ENCODE measurements at places on chromosomes 7 and 10.

- DNase-seq = no peak
Measured at GRCh38 chr10:64286533-64286932, 765.3 kb downstream of the REEP3 start.

DNA sequence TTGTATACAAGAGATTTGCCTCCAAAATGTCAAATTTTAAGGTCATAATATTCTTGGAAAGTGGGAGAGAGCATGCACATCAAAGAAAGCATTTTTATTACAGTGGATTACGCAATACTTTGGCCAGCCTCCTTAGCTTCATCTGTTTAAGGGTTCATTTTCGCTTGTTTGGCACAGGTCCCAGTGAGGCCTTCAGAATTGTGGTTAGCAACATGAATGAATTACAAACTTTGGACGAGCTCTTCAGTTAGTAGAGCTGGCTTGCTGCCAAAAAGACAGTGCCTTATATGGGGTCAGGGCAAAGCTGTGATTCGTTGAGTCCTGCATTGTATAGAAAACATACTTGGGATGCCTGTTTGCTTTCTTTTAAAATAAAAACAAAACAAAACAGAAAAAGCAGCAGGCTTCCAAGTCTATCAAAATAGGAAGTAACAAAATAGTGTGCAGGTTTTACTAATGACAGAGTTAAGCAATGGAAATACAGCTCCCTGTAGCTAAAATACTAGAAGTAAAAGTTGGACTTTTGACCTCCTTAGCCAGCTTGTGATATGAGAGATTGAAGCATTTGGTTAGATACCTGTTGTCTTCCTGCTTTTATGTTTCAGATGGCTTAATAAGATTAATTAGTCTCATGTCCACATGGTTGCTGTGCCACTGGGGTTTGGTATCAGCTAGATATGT, 190.8 kb downstream of the MLLT10 start:
- DNase-seq = peak; percentile 92

GRCh38 chr10:22791665-22792064, 77.3 kb upstream of the PIP4K2A start:
- no peak for DNase-seq

DNA sequence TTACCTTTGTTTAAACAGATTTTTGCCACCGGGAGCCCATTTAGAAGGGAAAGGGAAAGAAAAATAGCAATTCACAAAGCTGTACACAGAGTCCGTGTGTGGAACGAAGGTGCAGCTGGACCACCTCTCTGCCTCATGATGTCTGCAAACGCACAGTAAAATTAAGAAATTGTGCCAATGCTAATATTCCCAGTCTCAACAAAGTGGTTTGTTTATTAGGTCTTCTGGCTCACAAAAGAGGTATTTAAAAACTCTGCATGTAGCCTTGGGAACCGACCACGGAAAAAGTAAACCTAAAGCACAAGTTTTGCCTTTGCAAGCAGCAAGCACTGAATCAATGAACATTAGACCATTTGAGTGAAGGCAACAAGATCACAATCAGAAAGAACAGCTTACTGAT, 57.7 kb downstream of the CREB3L2 start:
- DNase-seq = no peak

DNA sequence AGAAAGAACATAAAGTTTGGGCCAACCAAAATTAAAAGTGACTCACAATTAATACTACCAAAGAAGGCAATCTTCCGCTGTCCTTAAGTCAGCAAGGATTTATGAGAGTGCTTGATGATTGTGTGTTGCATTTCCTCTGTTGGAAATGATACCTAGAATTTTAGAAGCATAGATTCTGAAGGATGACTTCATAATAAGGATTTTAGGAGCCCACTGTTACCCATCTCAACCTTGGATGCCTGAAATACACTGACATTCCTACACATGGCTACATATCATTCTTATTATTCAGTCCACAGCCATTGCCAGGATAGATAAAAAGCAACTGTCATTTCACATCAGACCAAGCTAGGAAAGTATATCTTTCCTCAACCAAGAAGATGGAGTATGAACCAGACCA, 823.8 kb downstream of the LRMDA start:
- no peak for DNase-seq

DNA sequence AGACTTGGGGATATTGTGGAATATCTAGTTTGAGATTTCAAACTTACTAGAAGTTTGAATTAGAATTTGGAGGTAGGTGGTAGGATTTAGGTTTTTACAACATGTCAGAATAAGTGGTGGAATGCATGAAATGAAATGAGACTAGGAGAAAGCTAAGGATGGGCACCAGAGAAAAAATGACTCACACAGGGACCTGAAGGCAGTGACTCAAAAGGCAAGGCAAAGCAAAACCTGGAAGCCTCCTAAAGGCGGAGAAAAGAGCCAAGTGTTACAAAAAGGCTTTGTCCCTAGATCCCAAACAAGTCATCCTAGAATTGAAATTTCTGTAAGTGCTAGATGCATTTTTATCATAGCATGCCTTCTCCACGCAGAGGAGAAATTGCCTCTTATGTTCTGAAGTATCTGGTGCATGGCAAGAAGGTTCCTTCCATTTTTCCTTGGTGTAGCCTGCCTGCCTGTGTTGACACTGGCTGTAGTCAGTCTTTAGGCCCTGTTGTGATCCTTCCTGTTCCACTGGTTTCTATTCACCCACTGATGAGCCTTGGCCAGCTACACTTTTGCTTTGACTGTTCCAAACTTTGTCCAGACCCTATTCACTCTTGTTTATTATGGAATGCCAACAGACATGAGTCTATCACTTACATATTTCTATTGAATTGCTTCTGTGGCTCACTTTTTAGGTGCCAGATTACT, 109.3 kb downstream of the ETV1 start:
- no peak for DNase-seq

DNA sequence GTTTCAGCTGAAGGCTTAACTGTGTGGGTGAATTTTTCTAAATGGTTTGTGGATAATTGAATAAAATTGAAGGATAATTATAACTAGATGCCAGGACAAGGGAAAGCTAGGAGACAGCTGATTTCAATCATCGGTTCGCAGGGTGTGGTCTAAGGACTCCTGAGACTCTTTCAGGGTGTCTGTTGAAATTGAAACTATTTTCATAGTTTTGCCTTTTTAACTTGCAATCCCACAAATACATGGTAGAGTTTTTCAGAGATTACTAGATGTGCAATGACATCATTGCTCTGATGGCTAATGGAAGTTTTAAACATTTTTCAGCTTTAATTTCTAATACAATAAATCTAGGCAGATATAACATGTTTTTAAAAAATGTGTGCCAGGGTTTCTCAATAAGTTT, 18.5 kb downstream of the TRUB1 start:
- DNase-seq = no peak

DNA sequence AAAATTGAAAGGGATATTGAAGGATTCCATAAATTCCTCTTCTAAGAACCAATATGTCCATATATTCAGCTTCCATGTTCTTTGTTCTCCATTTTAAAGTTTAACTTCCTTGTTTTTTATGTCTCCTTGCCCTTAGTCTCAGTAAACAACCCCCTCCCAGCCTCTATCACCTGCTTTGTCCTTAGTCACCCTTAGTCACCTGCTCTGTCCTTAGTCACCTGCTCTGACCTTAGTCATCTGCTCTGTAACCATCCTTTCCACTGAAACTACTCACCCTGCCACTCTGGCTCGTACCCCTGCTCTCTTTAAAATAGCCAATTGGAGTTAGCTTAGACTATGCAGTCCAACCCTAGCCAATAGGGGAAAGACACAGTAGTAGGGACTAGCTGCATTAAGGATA, 136.2 kb upstream of the TMEM106B start:
- DNase-seq = no peak

GRCh38 chr10:127153181-127153580, 43.2 kb downstream of the INSYN2A start:
- no peak for DNase-seq

DNA sequence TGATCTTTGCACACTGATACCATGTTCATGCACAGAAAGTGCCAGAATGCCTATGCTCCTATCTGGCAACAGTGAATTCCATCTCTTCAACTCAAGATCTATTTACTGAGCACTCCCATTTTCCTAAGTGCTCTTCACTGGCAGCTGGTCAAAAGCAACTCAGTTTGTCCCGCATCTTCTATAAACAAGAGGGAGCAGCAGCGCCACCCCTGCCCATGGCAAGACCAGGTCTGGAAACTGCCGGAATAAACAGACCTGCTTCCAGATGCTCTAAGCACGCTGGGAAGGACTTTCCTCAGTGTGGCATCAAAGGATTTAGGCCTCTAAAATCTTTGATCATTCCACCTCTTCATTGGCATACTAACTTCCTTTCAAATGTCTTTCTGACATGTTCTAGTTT, 104.4 kb upstream of the MACROH2A2 start:
- no peak for DNase-seq

GRCh38 chr7:123432601-123433000, 101.8 kb downstream of the IQUB start:
- DNase-seq = no peak

DNA sequence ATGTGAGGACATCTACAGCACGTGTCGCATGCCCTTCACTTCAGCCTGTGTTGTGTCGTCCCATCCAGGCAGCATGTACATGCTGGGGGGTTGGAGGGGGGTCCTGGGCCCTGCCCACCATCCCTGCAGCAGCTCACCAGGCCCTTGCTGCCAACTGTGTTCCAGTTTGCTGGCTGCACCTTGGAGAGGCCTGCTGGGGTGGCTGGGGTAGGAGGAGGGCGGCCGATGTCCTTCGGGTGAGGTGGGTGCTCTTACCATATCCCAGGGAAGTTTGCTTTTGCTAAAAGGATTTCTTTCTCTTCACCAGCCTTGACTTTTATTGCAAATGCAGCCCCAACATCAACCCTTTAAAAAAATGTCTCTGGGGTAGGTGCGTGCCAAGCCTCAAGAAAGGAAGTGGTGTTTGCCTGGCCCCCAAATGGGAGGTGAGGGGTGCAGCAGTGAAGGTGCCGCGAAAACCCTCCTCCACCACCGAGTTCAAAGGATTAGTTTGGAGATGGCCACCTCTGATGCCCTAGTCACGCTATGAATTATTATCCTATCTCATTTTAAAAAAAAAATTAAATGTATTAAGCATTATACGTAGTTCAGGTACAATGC, 165.8 kb upstream of the KLF6 start:
- no peak for DNase-seq

GRCh38 chr7:53351681-53352080, 316.2 kb downstream of the POM121L12 start:
- no peak for DNase-seq

- DNase-seq = no peak
Measured at GRCh38 chr7:152735443-152736004, 24.0 kb upstream of the ACTR3B start.

DNA sequence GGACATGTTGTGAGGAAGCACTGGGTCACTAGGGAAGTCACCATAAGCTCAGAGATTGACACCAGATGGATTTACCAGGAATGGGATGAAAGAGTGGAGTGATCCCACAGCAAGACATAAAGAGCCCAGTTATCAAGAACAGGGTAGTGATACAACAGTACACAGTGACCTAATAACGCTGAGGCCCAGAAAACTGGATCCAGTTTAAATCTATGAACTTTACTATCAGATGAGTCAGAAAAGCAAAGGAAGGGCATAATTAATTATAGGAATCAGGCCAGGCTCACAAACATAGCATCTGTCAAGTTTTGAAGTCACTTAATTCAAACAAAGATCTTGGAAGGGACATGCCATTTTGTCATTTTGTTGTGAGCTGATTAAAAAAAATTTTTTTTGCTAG, 73.5 kb downstream of the LRRN3 start:
- no peak for DNase-seq

All from NCI-H774 (cell line).